Breast epithelium (tissue), 4 donors: ENCODE measurements at places on chromosomes 11 and 22.
A peak's percentile ranks its signal among the peaks of the same experiment; 100 is the strongest.

GRCh38 chr22:41361716-41362310 lies 19.9 kb upstream of the TEF start:
- H3K4me1 ChIP-seq = peaks cover 1% of the 10 kb centered on the region
- DNase-seq = no peak
- no peak overlapping the region for H3K4me3 ChIP-seq
- H3K27me3 ChIP-seq = no peaks in the 10 kb centered on the region

GRCh38 chr11:74720596-74721478 lies 10.4 kb downstream of the CHRDL2 start:
- H3K36me3 ChIP-seq = no peaks in the 10 kb centered on the region
- no peak overlapping the region for H3K4me3 ChIP-seq
- no peak for DNase-seq
- peaks cover 3% of the 10 kb centered on the region for H3K4me1 ChIP-seq
- H3K27me3 ChIP-seq = no peaks in the 10 kb centered on the region

- no peaks in the 10 kb centered on the region for H3K27me3 ChIP-seq
- no peak for DNase-seq
- H3K4me3 ChIP-seq = no peak overlapping the region
- no peak overlapping the region for H3K27ac ChIP-seq
- no peaks in the 10 kb centered on the region for H3K36me3 ChIP-seq
- H3K4me1 ChIP-seq = peaks cover 5% of the 10 kb centered on the region
These were observed 301.8 kb upstream of the MTNR1B start for GRCh38 chr11:92667486-92668152.

- no peak overlapping the region for H3K27ac ChIP-seq
- no peak for DNase-seq
- H3K4me3 ChIP-seq = no peak overlapping the region
- no peaks in the 10 kb centered on the region for H3K27me3 ChIP-seq
These were observed 155.7 kb downstream of the CEP164 start for GRCh38 chr11:117483372-117483771.

GRCh38 chr11:60078745-60079144 lies 9.7 kb upstream of the MS4A2 start:
- H3K27me3 ChIP-seq = no peaks in the 10 kb centered on the region
- H3K27ac ChIP-seq = no peak overlapping the region
- no peak for DNase-seq
- H3K4me1 ChIP-seq = no peaks in the 10 kb centered on the region
- H3K36me3 ChIP-seq = no peaks in the 10 kb centered on the region

DNA sequence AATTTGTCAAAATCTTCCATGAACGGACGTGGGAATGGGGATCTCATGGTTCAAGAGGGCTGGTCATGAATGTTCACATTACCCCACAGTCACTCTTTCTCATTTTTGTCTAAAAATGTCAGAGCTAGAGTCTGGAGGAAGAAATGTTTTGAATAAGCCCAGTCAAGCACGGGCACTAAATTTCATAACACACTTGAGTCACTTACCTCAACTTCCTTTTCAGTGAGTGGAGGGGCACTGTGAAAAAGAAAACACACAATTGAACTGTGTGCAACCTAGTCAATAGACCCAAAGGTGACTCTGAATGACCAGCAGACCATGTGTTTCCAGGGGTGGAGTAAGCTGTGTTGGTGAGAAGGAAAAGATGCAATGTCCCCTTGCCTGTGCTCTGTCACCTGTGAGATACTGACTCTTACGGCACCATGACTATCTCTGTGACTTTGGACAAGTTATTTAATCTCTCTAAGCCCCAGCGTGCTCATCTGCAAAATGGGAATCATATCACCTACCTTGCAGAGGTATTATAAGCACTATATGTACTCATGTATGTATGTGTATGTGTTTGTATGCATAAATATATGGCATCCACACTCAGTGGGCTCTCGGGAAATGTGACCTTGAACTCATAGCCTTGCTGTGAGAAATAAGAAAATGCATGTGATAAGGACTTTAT lies 38.2 kb upstream of the LYVE1 start:
- H3K36me3 ChIP-seq = no peaks in the 10 kb centered on the region
- no peak for DNase-seq
- no peaks in the 10 kb centered on the region for H3K4me1 ChIP-seq
- no peak overlapping the region for H3K27ac ChIP-seq
- H3K4me3 ChIP-seq = no peak overlapping the region
- no peaks in the 10 kb centered on the region for H3K27me3 ChIP-seq

GRCh38 chr11:48142889-48143288 lies 73.7 kb upstream of the OR4B1 start:
- no peaks in the 10 kb centered on the region for H3K27me3 ChIP-seq
- H3K27ac ChIP-seq = no peak overlapping the region
- no peaks in the 10 kb centered on the region for H3K36me3 ChIP-seq
- H3K4me1 ChIP-seq = no peaks in the 10 kb centered on the region
- no peak for DNase-seq

- no peak for DNase-seq
- no peaks in the 10 kb centered on the region for H3K27me3 ChIP-seq
- H3K27ac ChIP-seq = no peak overlapping the region
- H3K4me1 ChIP-seq = no peaks in the 10 kb centered on the region
- no peaks in the 10 kb centered on the region for H3K36me3 ChIP-seq
These were observed 22.2 kb downstream of the IL10RA start for GRCh38 chr11:118008271-118008911.

DNA sequence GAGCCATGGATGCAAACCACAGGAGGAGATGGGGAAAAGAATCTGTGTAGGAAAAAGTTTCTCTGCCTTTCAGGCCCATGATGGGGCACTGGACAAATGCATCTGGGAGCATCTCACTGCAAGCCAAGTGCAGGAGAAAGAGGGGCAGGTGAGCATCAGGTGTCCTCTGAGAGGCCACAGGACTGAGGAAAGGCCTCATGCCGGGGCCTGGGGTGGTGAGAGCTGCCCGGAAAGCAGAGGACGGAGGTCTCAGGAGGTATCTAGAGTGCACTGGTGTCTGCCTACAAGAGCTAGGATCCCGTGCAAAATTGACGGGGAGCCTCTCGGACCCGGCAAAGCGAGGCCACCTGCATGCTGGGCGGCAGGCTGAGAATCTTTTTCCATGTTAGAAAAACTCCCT lies 73.9 kb downstream of the CTTN start:
- no peaks in the 10 kb centered on the region for H3K4me1 ChIP-seq
- no peaks in the 10 kb centered on the region for H3K36me3 ChIP-seq
- no peak for DNase-seq
- no peaks in the 10 kb centered on the region for H3K27me3 ChIP-seq

- H3K27ac ChIP-seq = no peak overlapping the region
- H3K4me1 ChIP-seq = no peaks in the 10 kb centered on the region
- H3K4me3 ChIP-seq = no peak overlapping the region
These were observed 4.4 kb downstream of the MRGPRE start for GRCh38 chr11:3227568-3228444.

GRCh38 chr11:76649851-76650372 lies 20.6 kb downstream of the LRRC32 start:
- no peak overlapping the region for H3K4me3 ChIP-seq
- no peaks in the 10 kb centered on the region for H3K36me3 ChIP-seq
- no peak overlapping the region for H3K27ac ChIP-seq
- no peaks in the 10 kb centered on the region for H3K27me3 ChIP-seq
- no peaks in the 10 kb centered on the region for H3K4me1 ChIP-seq
- no peak for DNase-seq

GRCh38 chr11:111414267-111414931 lies 35.3 kb upstream of the POU2AF1 start:
- no peaks in the 10 kb centered on the region for H3K27me3 ChIP-seq
- no peak for DNase-seq
- no peak overlapping the region for H3K4me3 ChIP-seq
- H3K4me1 ChIP-seq = peaks cover 12% of the 10 kb centered on the region

- no peaks in the 10 kb centered on the region for H3K4me1 ChIP-seq
- H3K4me3 ChIP-seq = no peak overlapping the region
- no peaks in the 10 kb centered on the region for H3K36me3 ChIP-seq
These were observed 40.2 kb downstream of the TBX1 start for GRCh38 chr22:19800761-19801244.

DNA sequence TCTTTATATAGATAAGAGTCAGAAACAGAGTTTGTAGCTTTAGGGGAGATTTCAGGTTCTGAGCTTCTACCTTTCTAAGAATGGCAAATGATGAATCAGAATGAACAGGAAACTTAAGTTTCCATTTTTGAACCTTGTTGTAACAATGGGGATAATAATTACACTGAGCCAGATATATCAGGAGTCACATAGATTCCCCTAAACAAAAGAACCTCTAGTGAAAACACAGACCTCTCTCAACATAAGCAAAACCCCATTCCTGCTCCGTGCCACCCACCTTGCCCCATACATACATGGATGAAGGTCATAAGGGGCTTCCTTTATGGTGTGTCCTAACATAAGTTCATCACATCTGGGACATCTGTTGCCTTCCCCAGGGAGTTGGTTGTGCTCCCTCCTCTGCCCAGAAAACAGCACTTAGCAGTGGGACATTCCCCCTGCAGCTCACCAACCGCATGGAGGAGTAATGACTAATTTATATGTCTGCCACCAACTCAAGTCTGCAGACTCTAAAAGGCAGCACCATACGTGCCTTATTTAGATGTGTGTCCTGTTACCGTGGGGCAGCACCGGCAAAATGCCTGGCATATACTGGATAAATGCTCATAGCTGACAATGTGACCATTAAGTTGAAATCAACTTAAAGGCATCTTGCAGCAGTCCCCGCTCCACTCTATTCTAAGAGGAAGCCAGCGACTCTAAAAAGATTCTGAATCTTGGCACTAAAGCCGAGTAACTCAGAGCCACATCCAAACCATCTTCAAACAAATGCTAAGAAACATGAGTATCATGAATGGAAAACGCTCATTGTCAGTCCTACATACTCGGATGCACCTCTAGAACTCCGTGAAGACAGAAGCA lies 8.0 kb downstream of the JAML start:
- H3K4me3 ChIP-seq = no peak overlapping the region
- no peak overlapping the region for H3K27ac ChIP-seq
- no peak for DNase-seq
- H3K27me3 ChIP-seq = no peaks in the 10 kb centered on the region
- no peaks in the 10 kb centered on the region for H3K4me1 ChIP-seq
- H3K36me3 ChIP-seq = no peaks in the 10 kb centered on the region

DNA sequence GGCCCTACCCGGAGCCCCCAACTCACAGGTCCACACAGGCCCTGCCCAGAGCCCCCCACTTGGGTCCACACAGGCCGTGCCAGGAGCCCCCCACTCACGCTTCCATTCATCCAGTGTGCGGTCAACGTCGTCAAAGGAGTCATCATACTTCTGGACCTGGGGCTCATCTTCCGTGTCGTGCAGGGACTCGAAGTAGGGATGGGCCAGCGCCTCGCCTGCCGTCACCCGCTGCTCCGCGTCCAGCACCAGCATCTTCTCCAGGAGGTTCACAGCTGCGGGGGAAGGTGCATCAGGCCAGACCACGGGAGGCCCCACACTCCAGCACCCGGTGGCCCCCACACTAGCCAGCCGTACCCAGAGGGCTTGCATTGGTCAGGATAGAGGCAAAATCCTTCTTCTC lies 4.0 kb upstream of the HDAC10 start:
- H3K4me3 ChIP-seq = no peak overlapping the region
- no peak overlapping the region for H3K27ac ChIP-seq
- H3K27me3 ChIP-seq = no peaks in the 10 kb centered on the region
- DNase-seq = no peak
- H3K4me1 ChIP-seq = peaks cover 5% of the 10 kb centered on the region

DNA sequence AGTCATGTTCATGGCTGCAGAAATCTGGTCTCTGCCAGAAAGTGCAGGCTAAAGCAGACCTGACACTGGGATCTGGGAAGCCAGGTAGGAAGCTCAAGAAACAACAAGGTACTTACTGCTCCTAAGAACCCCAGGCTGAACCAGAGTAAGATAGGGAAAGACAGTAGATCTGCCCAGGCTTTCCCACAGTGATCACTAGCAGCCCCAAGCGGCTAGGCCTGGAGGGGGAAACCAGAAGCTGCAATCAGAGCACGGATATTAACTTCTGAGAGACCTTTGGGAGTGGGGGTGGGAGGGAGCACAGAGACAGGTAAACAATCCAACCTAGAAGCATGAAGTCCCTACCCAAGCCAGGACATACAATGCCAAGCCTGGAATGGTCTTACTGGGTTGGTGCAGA lies 135.2 kb upstream of the C11orf58 start:
- H3K27ac ChIP-seq = no peak overlapping the region
- H3K36me3 ChIP-seq = no peaks in the 10 kb centered on the region
- no peak for DNase-seq
- H3K4me3 ChIP-seq = no peak overlapping the region

GRCh38 chr22:43884600-43885318 lies 7.1 kb downstream of the PNPLA5 start:
- no peak overlapping the region for H3K4me3 ChIP-seq
- H3K4me1 ChIP-seq = no peaks in the 10 kb centered on the region
- DNase-seq = peak; percentile 55
- no peaks in the 10 kb centered on the region for H3K27me3 ChIP-seq
- no peak overlapping the region for H3K27ac ChIP-seq

GRCh38 chr22:27866135-27867084 lies 52.6 kb downstream of the PITPNB start:
- H3K27ac ChIP-seq = peak overlapping the region; percentile 60
- no peaks in the 10 kb centered on the region for H3K36me3 ChIP-seq
- no peak for DNase-seq
- H3K4me1 ChIP-seq = no peaks in the 10 kb centered on the region

DNA sequence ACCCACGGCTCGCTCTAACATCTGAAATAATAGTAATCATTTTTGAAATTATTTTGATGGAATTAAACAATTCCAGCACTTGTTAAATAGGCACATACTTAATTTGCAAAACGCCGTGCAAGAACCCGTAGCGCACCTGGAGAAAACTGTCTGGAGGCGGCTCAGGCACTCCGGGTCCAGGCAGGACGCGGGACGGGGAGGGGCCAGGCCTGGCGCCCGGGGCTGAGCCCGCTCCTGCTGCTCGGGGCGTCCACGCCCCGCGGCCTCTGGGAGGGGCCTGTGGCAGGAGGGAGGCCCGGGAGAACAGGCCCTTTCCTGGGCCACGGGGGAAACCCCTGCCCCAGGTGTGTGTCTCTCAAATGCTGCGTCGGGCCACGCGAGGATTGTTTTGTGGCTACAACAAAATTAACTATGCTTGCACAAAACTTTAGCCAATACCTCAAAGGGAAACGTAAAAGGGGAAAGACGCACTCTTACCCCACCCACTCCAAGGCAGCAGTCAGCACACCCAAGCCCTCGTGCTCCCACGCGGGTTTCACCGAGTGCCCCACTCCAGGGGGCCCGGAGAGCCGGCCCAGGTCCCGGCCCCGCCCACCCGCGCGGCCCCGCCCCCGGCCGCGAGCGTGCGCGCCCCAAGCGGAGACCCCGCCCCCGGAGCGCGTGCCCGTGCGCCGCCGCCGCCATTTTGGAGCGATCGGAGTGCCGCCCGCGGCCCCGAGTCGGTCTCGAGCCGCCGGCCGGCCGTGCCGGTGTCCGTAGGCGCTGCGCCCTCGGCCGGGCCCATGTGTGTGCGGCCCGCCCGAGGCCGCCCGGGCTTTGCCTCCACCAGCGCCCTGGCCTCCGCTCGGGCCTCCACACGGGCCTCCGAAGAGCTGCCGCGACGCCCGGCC lies at the start of gene PPP6R2:
TSS of gene PPP6R2 (plus strand) at position 677 of the 890 bp plus-strand sequence. CDS start 50,582 bp downstream, outside the sequence.
- no peaks in the 10 kb centered on the region for H3K27me3 ChIP-seq
- no peaks in the 10 kb centered on the region for H3K36me3 ChIP-seq
- peak within 1 kb of the TSS; percentile 88 for H3K27ac ChIP-seq
- peak; percentile 73 for DNase-seq
- peaks cover 6% of the 10 kb centered on the region for H3K4me1 ChIP-seq
- H3K4me3 ChIP-seq = peak within 1 kb of the TSS; percentile 96

GRCh38 chr11:62854825-62855570 lies 15.6 kb upstream of the WDR74 start:
- H3K27me3 ChIP-seq = no peaks in the 10 kb centered on the region
- H3K27ac ChIP-seq = peak overlapping the region; percentile 73
- H3K4me1 ChIP-seq = peaks cover 14% of the 10 kb centered on the region
- DNase-seq = no peak
- no peaks in the 10 kb centered on the region for H3K36me3 ChIP-seq
- H3K4me3 ChIP-seq = peak overlapping the region; percentile 92
